Activated T-cell treated with anti-CD3 and anti-CD28 coated beads for 1 hour (primary cell): ENCODE measurements at places on chromosomes 3 and 15.

DNA sequence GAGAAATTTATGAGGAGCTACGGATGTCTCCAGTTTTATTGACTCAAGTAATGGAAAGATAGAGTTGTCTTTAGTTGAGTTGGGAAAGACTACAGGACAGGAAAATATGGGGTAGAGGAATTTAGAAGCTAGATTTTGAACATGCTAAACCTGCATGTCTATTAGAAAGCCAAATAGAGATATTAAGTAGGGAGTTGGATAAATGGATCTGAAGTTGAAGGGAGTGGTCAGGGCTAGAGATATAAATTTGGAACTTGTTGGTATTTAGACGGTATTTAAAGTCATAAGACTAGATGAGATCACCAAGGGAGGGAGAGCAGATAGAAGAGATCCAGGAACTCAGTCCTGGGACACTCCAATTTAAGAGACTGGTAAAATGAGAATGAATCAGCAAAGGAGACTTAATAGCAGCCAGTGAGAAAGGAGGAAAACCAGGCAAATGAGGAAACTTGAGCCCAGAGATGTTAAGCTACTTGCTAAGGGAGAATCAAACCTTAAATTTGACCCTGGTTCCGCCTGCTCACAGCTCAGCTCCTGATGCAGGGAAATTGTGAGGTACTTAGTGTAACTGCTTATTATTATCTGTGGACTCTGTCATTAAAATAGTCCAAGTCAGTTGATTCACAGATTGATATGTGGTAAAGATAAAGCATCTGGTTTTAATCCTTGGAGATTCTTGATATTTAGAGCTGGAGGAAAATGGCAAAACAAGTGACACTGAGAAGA, 35.8 kb downstream of the ABI3BP start:
- DNase-seq = no peak

DNA sequence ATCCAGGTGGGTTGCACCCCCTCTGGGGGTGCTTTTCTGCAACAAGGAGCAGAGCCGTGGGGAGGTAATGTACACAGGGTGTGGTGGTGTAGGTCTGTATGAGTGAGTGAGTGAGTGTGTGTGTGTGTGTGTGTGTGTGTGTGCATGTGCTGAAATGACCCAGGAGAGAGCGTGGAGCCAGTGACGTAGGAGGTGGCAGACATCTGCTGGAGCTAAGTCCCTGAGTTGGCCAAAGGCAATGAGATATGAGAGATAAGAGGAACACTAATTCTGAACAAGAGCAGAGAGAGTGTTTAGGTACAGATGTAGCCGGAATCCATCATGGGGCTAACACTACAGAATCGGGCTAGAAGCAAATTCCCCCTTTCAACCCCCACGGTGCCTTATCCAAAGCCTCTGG, 27.6 kb downstream of the BDH1 start:
- no peak for DNase-seq

DNA sequence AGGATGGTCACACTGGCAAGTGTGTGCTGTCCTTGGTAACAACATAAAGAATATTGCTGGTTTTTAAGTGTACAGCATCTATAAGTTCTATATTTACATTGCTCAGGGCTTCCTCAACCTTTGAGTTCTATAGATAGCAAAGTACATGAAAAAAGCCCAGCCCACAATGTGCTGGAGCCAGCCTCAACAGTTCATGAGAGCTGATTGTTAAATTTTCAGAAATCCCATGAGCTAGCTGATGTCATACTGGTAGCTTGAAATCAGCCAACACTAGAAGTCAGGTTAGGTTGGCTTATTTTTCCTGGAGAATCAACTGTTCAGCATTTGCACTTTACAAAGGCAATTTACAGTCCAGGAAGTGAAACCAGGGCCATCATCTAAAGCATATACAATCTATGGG, 102.8 kb downstream of the STRIT1 start:
- DNase-seq = no peak

DNA sequence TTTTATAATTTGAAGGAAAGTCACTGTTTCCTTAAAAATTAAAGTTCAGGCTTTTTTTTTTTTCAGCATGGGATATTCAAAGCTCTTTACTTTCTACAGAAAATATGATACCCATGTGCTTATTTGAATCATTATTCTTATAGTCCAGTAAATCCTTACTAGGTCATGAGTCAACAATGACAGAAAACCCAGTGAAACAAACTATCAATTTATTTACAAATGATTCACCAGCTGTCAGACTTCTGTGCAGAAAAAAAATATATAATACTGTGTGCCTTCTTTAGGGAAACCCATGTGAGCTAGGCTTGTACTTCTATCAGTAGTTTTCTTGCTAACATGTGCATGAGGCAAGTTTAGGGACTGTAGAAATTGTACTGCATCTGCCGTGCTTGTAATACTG, 1.2 kb downstream of the ACP3 start:
- no peak for DNase-seq

GRCh38 chr15:64070965-64071851, 22.4 kb downstream of the CIAO2A start:
- DNase-seq = no peak

DNA sequence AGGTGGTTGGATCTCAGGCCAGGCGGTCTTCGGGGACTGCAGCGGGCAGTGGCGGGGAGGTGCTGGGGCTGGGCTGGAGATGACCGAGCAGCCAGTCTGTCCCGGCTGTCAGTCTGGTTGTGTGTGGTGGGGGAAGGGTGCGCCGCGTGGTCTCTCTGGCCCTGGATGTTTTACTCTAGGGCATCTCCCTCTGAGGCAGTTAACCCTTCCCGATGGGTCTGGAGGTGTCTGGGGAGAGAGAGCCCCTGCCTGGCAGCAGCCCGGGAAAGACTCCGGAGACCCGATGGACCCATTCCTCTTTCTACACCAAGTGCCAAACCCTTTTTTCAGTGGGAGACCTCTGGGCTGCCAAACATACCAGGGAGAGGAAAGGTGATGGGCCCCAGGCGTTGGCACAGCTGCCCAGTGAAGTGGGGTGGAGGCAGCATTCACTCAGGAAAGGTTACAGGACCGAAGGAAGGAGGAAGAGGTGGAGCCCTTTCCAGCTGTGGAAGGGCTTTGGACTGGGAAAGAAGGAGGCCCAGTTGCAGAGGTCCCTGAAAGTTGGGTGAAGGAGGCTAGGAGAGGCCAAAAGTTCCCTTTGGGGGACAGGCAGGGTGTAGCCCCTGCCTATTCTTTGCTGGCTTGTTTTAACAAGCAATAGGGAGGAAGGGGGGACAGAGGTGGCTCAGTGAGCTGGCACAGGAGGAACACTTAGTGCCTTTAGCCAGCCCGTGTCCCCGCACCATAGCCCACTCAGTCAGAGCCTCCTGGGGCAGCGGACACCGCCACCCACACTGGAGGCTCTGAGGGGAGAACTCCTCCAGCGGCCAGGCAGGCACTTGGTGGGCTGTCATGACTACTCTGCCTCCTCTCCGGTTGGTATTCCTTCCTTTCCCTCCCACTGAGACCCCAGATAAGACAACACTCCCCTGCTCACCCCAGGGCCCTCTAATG, 2.7 kb upstream of the BAHD1 start:
- DNase-seq = no peak
